Cardiac fibroblast (primary cell): ENCODE measurements at places on chromosomes 5 and 9.

DNA sequence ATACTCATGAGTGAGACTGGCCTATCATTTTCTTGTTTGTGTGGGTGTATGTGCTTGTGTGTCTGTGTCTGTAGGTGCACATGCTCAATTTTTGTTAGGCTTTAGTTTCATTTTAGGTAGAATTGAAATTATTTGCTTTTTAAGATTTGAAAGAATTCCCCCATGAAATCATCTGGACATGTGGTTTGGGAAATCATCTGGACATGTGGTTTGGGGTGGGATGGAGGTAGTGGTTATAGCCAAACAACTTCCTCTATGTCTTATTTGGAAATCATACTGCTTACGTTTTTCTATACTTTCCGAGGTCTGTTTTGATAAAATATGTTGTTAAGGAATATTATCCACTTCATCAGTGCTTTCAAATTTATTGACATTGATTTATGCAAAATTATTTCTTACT is 485.4 kb upstream of the CLINT1 start:
- DNase-seq = no peak

GRCh38 chr5:178380086-178380485 is 147.5 kb upstream of the PHYKPL start:
- DNase-seq = no peak

DNA sequence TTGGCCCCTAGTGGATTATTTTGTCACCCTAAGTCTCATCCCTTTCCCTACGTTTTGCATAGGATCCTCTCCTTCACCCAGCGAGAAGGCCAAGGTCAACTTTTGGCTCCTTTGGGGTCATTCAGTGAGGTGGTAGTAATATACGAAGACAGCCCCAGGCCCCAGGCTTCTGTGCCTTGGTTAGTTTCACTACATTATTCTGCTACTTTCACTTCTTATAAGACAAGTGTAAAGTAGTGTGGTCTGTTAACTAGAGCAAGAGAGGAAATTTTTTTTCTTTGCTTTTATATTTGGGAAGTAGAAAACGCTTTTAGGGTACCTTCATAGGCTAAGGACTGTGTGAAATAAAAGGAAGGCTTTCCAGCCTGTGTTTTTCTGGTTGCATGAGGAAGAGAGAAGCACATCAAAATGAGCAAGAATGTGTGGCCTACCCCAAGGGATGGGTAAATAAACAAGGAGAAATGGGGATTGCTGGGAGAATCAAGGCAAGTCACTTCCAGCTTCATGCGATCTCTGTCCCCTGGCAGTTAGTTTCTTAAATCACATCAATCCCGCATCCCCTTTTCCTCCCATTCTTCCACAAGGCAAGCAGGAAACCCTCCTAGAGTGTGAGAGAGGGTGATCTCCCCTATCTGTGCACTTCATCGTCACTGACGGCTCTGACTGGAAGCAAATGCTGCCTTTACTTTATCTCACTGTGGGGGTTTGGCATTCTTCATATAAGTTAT is 677.0 kb upstream of the WWC1 start:
- no peak for DNase-seq

DNA sequence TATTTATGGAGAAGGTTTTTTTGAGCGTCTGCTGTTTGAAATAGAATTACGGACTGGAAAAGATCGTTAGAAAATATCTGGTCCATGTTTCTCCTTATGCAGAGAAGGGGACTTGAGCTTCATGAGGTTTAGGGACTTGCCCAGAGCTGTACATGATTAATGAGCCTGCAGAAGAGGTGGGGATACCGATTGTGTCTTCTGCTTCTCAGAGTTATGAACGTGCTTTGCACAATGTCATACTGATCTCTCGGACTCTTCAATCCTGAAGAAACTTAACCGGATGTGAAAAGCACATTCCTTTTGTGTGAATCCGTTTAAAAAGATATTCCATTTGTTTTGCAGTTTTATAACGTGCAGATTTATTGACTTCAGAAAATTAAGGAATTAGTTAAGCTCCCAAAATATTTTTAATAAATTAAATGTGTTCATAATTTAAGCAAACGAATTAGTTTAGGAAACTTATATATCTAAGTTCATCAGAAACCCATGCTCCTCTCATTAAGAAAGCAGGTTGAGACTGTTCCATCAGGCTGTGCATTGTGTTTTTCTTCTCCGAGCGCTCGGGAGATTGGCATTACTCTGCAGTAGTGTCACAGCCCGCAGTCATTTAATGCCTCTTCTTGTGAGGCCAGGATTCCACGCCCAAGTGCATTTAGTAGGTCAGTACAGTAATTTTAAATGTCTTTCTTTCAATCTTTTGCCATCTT is 40.8 kb upstream of the MEF2C start:
- DNase-seq = peak; percentile 25

GRCh38 chr5:157987259-157987658 is 128.3 kb upstream of the CLINT1 start:
- no peak for DNase-seq
